ENCODE measurements at places on chromosomes 11 and 22.
A peak's percentile ranks its signal among the peaks of the same experiment; 100 is the strongest.

GRCh38 chr11:30016588-30017363, at the start of gene KCNA4:
Gene KCNA4 (minus strand): TSS chr11:30017030. CDS start chr11:30012678, 4,352 bp downstream.
- no peak for DNase-seq

DNA sequence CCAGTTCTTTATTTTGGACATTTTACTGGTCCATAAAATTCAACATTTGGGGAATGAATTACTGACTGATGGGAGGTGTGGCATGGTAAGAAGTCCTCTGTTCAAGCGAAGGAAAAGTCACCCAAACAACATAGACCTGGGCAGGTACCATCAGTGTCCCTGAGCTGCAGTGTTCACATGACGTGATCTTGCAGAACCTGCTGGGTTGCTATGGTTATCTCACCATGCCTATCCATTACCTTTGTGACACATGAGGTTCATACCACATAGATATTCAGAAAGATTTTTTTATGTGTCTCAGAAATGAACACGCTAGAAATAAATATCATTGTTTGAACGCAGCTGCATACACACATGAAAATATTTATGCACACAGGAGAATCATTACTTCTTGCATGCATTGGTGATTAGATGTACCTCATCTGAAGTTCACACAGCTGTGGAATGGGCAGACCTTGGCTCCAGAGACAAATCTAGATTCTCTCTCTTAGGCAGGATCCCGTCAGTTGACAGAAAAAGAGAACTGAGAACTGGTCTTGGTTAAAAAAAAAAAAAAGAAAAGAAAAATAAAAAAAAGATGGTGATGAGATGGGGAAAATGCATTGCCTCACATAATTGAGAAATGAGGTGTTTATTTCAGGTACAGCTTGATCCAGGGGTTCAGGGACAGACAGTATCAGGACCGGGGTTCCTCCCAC, 21.4 kb upstream of the RCN1 start:
- DNase-seq = no peak

DNA sequence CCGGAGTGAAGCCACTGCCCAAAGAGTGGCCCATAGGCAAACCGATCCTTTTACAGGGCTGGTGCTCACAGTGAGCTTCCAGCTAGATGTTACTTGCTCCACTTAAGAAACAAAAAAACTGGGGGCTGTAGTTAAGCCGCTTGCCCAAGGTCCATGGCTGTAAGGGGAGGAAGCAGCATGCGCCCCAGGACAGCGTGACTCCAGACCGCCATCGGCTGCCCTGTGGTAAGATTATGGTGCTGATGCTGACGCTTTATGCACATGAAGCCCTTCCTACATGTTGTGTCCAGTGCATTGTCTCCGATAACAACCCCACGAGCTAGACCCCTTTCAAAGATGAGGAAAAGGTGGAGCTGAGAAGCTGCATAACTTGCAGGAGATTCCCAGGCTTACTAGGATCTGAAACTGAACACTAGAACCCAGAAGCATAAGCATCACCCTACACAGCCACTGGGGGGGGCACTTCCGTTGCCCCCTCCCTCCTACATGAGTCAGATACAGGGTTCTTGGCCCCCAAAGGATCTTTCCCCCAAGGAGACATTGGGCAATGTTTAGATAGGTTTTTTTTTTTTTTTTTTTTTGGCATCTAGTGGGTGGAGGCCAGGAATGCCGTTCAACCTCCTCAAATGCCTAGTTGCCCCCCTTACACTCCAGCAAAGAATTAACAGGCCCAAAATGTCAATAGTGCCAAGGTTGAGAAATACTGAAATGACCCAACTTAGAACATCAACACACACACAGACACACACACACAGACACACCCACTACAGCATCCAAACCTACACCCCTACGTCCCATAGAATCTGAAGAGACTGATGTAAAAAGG, 53.9 kb downstream of the MN1 start:
- no peak for DNase-seq

GRCh38 chr11:12249590-12250260, 127.6 kb upstream of the PARVA start:
- DNase-seq = no peak

GRCh38 chr11:18245396-18245795, 3.1 kb downstream of the SAA2 start:
- no peak for DNase-seq

DNA sequence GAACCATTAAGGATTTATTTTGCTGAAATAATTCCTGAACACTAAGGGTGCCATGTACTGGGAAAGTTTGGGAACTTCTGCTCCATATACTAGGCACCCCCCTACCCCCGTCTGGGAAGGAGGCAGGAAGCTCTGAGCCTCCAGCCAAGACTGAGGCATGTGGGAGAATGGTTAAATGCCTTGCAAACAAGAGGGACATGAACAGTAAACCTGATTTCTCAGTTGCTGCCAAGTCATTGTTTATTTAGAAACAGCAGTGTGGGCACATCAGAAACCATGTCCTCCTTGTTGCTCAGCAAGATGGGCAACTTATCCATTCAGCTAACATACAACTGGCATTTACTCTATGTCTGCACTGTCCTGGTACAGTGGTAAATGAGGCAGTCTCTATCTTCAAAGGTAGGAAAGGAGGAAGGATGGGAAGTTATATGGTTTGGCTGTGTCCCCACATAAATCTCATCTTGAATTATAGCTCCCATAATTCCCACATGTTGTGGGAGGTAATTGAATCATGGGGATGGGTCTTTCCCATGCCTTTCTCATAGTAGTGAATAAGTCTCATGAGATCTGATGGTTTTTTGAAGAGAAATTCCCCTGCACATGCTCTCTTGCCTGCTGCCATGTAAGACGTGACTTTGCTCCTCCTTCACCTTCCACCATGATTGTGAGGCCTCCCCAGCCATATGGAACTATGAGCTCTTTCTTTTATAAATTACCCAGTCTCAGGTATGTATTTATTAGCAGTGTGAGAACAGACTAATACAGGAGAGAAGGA, 459.1 kb downstream of the MIAT start:
- DNase-seq = no peak

GRCh38 chr22:27223317-27224177, 566.2 kb downstream of the MIAT start:
- DNase-seq = no peak

DNA sequence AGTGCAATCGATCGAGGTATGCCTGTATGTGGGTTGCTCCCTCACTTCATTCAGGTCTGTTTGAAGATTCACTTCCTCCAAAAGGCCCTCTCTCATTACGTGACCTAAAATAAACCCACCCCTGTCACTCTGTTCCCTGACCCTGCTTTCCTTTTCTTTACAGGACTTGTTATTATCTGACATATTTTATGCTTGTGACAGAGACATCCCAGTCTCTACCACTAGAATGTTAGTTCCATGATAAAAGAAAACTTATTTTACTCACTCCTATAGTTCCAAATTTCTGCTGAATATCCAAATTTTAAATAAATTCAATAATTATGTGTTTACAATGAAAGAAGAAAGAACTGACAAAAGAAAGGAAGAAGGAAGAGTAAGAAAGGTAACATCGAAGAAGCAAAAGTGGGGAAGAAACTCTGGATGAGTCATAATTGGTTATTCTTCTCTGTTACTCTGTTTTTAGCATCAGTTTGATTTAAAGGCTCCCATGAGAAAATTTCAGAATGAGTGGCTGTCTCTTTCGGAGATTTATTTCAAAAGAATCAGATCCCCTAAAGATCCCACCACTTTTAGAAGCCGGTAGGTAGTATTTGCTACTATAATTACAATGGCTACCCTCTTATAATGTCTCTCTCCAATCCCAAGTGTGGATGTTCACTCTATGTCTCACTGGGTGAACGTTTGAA, 33.5 kb downstream of the ENTHD1 start:
- DNase-seq = peak; percentile 73

Data from GM12878 (cell line).